T47D (cell line): ENCODE measurements at places on chromosomes 11 and 22.

DNA sequence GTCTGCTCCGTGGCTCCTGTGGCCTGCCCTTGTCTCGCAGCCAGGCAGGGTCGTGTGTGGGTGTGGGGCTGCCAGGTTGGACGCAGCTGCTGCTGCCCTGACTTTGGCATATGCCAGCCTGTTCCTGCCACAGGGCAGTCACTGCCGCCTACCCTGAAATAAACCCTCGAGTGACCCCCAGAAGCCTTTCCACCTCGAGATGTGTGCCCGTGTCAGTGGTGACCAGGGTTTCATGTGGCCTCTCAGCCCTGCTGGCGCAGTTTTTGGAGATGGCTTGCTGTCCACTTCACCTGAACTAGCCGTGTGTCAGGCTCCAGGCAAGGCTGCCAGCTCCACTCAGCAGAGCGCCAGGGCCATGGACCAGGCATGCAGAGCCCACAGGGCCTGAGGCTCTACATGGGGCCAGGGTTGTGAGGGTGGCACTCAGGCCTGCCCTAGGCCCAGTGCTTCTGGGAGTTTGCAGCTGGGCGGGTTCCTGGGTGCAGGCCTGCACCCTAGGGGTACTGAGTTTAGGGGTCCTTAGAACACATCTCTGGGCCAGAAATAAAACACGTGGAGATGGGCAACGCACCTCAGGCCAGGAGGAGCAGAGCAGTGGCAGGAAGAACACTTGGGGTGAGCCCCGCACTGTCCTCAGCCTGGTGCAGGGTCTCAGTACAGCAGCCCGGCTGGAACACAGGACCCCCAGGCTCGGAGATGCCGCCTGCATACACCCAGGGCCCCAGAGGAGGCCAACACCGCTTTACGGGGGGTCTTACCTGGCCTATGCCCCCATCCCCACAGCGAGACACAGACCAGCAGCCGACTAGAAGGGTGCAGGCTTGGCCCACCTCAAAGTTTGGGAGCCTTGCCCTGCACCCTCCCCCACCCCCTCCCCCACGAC lies 8.8 kb upstream of the PANX2 start:
- DNase-seq = no peak

DNA sequence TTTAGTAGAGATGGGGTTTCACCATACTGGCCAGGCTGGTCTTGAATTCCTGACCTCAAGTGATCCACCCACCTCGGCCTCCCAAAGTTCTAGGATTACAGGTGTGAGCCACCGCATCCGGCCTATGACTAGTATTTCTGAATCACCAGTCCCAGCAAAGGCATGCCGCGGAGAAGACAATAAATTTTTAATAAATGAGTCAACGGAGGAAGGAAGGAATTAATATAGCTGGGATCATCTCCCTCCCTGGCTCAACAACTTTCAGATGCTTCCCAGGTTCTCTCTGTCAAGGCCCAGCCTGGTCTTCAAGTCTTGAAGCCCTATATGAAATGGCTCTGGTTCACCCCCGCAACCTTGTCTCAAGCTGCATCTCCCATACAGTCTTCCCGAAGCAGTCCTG lies 45.7 kb downstream of the CYTH4 start:
- no peak for DNase-seq

GRCh38 chr11:36341915-36342314 lies 45.8 kb downstream of the PRR5L start:
- no peak for DNase-seq

- DNase-seq = no peak
These were observed 15.1 kb downstream of the POU2AF1 start for GRCh38 chr11:111363985-111364384.

DNA sequence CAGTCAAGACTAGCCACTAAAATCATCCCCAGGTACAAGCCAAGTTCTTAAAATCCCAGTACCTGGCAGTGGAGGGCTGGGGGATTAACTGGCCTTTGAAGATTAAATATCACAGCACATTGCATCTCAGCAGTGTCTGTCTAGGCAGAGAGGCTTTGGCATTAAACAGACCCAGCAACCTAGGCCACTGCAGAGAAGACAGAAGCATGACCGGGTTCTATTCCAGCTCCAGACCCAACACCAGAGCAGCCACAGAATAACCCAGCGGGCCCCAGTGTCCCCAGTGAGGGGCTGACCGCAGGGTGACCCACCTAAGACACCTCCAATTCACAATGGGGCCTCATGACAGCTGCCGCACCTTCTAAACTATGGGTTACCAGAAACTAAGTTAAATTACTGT lies 88.2 kb downstream of the SHANK2 start:
- no peak for DNase-seq

GRCh38 chr22:48942698-48943566 lies 884.7 kb downstream of the BRD1 start:
- no peak for DNase-seq

- no peak for DNase-seq
These were observed 84.1 kb downstream of the C11orf91 start for GRCh38 chr11:33616552-33616951.

GRCh38 chr11:76800466-76801200 lies 17.5 kb downstream of the TSKU start:
- DNase-seq = no peak

- no peak for DNase-seq
These were observed 87.6 kb downstream of the STIM1 start for GRCh38 chr11:3942956-3943497.

- DNase-seq = no peak
These were observed 1278.0 kb upstream of the CNTN5 start for GRCh38 chr11:97742717-97743116.

- no peak for DNase-seq
These were observed at the start of gene CRACR2B for GRCh38 chr11:827897-828192. CRACR2B (plus strand) TSS chr11:827919; CDS start chr11:828608, 689 bp downstream.

DNA sequence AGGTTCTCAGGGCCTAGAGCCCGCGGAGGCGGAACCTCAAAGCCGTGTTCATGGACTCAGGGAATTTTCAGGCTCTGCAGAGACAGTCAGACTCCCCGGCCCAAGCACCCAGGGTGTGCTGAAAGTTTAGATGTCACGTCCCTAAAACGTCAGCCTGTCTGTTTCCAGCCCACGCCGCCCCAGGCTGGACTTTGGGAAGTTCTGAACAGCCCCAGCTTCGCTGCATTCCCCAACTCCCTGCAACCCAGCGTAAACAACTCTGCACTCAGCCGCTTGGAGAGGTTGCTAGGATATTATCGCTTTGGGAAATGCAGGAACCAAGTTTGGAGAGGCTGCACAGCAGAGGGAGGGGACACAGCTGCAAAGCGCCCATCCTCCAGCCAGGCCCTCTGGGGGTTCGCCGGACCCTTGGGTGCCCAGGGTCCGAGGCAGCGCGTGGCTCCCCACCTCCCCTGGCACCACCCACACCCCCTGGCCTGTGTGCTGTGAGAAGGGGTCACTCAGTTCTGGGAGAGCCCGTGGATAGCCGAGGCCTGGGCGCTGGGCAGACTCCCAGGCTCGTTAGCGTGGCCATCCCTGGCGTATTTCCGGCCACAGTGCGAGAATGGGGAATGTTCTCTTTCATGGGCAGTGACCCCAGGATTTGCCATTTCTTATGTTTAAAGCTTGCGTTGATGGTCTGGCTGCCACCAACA lies 120.5 kb upstream of the FGF3 start:
- DNase-seq = peak; percentile 48

DNA sequence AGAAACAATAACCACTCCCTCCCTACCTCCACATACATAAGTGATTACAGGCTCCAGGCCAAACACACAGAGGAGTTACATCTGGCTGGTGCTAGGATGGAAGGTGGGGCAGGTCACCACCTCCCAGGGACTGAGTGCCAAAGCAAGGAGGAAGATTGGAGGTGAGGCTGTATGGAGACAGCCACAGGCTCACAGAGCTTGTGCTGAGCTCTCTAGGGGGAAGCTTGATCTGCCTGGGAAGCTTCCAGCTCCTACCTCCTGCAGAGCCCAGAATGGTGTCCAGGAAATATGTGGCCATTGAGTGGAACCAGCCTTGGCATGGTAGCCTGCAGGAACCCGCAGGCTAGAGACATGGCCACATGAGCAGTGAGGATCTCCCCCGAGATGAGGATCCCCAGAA lies 3.6 kb upstream of the MED15 start:
- no peak for DNase-seq

DNA sequence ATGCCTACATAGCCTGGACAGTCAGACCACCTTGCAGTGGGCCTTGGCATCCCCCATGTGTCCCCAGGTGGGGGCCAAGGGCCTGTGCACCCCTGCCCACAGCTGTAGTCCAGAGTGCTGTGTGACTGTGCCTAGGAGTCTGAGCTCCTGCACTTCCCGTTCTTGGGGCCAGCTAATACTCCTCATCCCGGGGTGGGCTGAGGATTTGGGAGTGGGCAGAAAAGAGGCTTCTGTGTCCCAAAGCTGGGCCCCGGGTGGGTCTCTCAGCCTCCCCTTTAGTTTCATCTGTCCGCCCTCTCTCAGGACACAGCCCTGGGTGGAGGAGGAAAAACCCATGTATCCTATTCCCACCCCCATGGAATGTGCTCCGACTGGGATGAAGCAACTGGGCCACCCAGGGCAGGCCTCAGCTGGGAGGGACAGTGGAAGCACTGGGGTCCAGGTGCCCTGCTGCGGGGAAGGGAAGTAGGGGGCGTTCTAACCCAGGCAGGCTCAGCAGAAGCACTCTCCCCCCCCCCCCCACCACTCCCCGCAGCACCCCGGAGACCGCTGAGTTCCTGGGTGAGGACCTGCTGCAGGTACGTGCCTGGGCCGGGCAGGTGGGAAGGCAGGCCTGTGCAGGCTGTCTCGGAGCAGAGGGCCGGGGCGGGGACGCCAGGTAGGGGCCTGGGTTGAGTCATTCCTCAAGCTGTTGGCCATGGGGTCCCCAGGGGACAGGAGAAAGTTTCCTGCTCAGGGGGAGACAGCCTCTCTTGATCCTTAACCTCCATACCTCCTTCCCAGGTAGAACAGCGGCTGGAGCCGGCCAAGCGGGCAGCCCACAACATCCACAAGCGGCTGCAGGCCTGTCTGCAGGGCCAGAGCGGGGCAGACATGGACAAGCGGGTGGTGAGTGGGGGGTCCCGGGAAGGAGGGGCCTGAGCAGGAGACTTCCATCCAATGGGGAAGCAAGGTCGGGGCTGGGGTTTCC lies 1.4 kb downstream of the SH3BP1 start:
- DNase-seq = no peak

- DNase-seq = no peak
These were observed 35.7 kb downstream of the SIK3 start for GRCh38 chr11:117062498-117062897.

- no peak for DNase-seq
These were observed 41.8 kb downstream of the DDI1 start for GRCh38 chr11:104078245-104078644.

- DNase-seq = no peak
These were observed 34.6 kb downstream of the SPECC1L start for GRCh38 chr22:24305260-24305692.

- DNase-seq = peak; percentile 52
These were observed 161.1 kb upstream of the CCDC179 start for GRCh38 chr11:23021287-23021863.

GRCh38 chr11:14774721-14775120 lies 117.3 kb downstream of the CYP2R1 start:
- DNase-seq = peak; percentile 50

- no peak for DNase-seq
These were observed 62.5 kb upstream of the OR4B1 start for GRCh38 chr11:48154151-48154550.

- DNase-seq = no peak
These were observed 277.3 kb upstream of the FAT3 start for GRCh38 chr11:91947215-91947820.

GRCh38 chr11:83031127-83031526 lies 40.6 kb downstream of the RAB30 start:
- no peak for DNase-seq

GRCh38 chr11:59728154-59728553 lies 14.5 kb upstream of the OR10V1 start:
- DNase-seq = no peak

DNA sequence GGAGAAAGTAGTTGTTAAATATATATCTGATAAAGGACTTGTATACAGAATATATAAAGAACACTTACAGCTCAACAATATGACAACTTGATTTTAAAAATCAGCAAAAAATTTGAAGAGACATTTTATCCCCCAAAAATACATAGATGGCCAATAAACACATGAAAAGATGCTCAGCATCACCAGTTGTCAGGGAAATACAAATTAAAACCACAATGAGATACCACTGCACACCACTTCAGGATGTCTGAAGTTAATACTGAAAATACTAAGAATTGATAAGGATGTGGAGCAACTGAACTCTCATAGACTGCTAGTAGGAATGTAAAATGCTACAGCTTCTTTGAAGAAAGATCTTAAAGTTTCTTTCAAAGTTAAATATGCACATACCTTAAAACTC lies 49.2 kb downstream of the KREMEN1 start:
- DNase-seq = no peak

GRCh38 chr11:124602193-124602592 lies 9.0 kb upstream of the PANX3 start:
- DNase-seq = no peak

GRCh38 chr22:47225931-47226633 lies 463.6 kb downstream of the TBC1D22A start:
- DNase-seq = no peak

- DNase-seq = no peak
These were observed 688.1 kb downstream of the BRD1 start for GRCh38 chr22:49139492-49140151.

- DNase-seq = no peak
These were observed 3.0 kb downstream of the CBL start for GRCh38 chr11:119209186-119209585.

GRCh38 chr11:43693731-43694130 lies 13.2 kb downstream of the HSD17B12 start:
- DNase-seq = no peak

- peak; percentile 83 for DNase-seq
These were observed 267.2 kb upstream of the SYN3 start for GRCh38 chr22:33325232-33326004.

- DNase-seq = no peak
These were observed 75.7 kb downstream of the RELT start for GRCh38 chr11:73451896-73452295.

GRCh38 chr11:69683764-69684333 lies 8.7 kb upstream of the LTO1 start:
- no peak for DNase-seq

DNA sequence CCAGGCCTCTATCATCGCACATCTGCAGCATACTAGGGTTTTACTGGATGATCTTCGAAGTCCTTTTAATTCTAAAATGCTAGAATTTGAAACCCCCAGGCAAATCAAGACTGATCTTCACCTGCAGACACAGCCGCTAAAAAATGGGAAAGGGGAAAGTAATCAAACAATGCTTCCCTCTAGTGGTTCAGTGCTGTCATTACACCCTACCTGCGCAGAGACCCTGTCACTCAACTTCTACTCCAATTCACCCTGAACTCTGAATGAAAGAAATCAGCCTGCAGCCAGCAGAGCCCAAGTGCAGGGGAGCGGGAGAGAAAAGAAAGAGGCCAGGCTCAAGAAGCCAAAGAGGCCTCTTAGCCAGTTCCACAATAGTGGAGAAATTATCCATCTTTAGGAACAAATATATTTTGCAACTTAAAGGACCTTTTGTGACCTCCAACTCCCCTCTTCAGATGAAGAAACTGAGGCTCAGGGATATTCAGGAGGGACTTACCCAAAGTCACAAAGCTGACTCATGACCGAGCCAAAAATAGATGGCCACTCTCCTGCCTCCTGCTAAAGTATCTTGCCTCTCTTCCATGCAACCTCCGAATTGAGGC lies 33.0 kb downstream of the SERGEF start:
- peak; percentile 37 for DNase-seq

- no peak for DNase-seq
These were observed 53.3 kb upstream of the PRDM11 start for GRCh38 chr11:45092901-45093760.

- DNase-seq = peak; percentile 64
These were observed 165.9 kb upstream of the NCAM1 start for GRCh38 chr11:112795142-112795815.

GRCh38 chr11:117821431-117821830 lies 3.1 kb downstream of the FXYD2 start:
- no peak for DNase-seq

GRCh38 chr11:91653079-91653754 lies 571.4 kb upstream of the FAT3 start:
- DNase-seq = no peak
